Right lobe of liver (tissue), 6 donors: ENCODE measurements at places on chromosomes 2 and 18. TPM values are rescaled to one million over a fixed set of nuclear protein-coding genes. Genes with fewer than 3 reads are reported as not detected.

DPYSL5 gene
- total RNA-seq = not detected

DNA sequence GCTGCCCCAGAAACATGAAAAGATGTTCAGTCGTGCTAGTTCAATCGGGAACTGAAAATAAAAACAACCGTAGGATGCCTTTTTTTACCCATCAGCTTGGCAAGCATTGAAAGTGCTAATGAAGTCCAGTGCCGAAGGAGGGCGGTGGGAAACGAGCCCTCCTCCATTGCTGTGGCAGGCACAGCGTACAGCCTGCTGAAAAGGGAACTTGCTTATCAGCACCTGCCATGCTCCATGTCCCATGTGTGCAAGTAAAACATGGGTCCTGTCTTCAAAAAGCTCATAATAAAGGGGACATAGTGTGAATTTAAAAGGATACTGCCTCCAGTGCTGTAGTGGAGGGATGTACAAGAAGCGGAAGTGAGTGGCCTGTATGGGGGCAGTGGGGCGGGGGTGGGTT, 82.4 kb downstream of the ARMC9 start:
- DNase-seq = no peak

- DNase-seq = no peak
Measured at GRCh38 chr18:52333860-52334259, 6.1 kb upstream of the DCC start.

SIX2 gene
- total RNA-seq = not detected

STPG4 gene
- total RNA-seq = not detected

RNU2-63P gene
- total RNA-seq = 2.0 TPM

ADAM23 gene
- total RNA-seq = 0.07 TPM

- no peak for DNase-seq
Measured at GRCh38 chr2:221197225-221197856, 374.8 kb downstream of the EPHA4 start.

DNA sequence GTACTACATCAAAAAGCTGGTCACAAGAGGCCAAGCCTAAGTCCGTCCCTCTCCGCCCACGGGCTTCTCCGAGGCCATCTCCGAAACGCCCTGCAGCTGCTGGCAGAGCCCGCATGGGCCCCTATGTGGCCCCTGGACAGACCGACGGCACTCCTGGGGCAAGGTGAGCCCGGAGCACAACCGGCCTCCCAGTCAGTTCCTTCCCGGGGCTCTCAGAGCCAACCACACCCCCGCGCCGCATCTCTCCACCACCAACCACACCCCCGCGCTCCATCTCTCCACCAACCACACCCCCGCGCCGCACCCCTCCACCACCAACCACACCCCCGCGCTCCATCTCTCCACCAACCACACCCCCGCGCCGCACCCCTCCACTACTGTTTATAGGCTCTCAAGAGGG, 93.5 kb downstream of the ZNF516 start:
- peak; percentile 27 for DNase-seq

DNA sequence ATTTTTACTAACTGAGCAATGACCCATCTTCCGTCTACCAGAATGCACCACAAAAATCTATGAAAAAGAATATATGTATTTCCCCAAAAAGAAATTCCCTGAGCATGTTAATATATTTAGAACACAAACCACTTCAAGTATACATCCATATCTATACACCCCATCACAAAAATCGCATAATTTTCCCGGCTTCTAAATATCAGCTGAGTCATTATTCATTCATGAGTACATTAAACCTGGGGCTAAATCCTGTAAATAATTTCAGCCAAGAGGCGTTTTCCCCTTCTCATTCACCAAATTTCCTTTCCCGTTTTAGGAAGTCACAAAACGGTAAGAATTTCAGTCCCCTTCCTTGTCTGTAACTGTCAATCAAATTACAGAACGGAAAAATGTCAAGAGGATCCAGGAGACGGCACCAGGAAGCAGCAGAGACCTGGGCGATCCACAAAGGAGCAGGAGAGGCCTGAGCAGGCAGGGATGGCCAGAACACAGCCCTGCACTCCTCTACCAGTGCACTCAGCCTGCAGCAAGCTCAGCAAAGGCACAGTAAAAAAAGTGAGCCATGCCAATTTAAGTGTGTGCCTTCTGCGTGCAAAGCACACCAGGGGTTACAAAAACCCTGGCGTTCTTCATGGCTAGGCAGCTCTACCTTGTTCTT, 300.7 kb downstream of the TCF4 start:
- DNase-seq = no peak

DNA sequence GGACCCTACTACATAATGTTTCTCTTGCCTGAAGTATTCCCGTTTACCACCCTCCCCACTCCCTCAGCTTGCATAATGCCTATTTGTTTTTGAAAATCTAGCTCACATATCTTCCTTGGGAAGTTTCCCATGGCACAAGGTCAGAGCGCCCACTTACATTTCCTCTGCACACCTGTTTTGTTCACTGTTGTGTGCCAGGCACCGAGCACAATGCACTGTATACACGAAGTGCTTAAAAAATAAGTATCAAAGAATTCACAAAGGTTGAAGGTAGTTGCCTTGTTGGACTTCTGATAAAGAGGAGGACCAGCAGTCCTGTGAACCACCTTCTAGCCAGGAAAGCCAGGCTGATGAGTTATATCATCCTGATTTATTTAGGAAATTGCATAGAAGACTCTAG, 16.8 kb upstream of the RHOB start:
- DNase-seq = no peak

GRCh38 chr2:174740721-174741120, 23.6 kb downstream of the CHRNA1 start:
- DNase-seq = no peak

XRCC5 gene
- 115 TPM for total RNA-seq

CYP1B1 gene
- total RNA-seq = 7.1 TPM

RELCH gene
- 14.0 TPM for total RNA-seq

- DNase-seq = peak; percentile 47
Measured at GRCh38 chr18:73340135-73340977, 472.6 kb upstream of the NETO1 start.

GRCh38 chr2:64019975-64020528, 824 bp upstream of the VPS54 start:
- no peak for DNase-seq

KCNG2 gene
- not detected for total RNA-seq

DNA sequence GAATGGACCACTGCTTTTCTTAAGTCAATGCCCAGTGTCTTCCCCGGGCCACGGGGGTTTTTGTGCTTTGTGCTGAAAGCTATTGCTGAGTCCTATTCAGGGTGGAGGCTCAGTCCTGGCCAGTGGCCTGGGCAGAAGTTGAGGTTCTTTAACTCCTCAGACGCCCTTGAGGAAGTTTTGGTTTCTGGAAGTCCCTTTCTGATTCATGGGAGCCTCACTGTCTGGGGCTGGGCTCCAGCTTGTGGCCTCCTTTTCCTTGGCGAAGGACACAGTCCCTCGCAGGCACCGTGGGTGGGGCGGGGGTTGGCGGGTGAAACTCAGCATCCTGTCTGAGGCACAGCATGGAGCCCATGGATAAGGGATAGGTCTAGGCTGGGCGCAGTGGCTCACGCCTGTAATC, 465.2 kb upstream of the HS6ST1 start:
- DNase-seq = no peak

DNA sequence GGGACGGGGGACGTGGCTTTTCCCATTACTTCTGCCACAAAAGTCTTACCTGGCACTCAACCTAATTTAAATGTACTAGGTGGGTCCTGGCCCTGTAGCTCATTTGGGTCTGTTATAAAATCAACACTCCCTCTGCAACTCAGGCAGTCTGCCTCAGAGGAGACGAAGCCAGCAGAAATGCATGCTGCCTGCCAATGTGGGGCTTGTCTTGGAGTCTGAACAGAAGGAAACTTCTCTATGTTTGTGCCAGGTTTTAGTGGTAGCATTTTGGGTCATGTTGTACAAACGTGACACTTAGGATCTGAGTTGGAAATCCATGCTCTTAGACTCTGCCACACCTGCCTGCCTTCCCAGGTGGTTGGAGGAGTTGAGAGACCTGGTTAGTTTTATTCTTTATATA, 292.5 kb upstream of the FAM98A start:
- no peak for DNase-seq

DNA sequence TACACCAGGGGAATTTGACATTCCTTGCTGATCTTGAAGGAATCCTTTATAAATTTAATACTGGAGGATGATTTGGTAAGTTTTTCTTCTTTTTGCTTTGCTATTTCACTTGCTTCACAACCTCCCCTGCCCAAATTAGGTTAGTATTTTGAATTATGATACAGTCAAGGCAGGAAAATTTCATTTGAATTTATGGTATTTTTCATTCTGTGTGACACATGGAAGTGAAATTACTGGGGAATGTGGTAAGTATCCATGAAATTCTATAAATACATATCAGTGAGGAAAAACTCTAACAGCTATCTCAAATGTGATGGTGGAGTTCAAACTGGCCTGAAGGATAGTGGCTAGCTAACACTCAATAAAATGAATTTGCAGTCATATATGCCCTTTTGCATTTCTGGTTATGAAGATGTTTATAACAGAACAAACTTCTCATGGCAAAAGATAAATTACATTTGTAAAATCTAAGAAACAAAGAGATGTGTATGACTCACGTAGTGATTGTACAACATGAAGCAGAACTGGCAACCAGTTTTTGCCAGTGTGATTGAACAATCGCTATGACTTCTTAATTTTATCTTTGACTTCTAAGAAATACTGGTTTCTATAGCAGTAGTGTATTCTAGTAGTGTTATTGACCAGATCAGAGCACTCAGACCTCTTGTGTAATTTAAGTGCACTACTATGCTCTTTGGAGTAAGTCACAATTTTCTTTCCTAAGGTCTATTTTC, 152.6 kb downstream of the IKZF2 start:
- no peak for DNase-seq

DNA sequence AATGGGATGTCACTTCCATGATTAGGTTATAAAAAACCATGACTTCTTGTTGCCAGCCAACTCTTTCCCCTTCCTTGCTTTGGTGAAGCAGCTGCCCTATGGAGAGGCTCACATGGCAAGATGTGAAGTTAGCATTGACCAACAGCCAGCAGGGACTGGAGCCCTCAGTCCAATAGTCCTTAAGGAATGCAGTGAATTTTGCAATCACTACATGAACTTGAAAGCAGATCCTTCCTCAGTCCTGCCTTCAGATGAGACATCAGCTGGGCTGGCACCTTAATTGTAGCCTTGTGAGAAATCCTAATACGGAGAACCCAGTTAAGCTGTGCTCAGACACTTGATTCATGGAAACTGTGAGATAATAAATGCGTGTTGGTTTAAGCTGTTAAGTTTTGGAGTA, 61.8 kb downstream of the ATP8B1 start:
- no peak for DNase-seq

DNA sequence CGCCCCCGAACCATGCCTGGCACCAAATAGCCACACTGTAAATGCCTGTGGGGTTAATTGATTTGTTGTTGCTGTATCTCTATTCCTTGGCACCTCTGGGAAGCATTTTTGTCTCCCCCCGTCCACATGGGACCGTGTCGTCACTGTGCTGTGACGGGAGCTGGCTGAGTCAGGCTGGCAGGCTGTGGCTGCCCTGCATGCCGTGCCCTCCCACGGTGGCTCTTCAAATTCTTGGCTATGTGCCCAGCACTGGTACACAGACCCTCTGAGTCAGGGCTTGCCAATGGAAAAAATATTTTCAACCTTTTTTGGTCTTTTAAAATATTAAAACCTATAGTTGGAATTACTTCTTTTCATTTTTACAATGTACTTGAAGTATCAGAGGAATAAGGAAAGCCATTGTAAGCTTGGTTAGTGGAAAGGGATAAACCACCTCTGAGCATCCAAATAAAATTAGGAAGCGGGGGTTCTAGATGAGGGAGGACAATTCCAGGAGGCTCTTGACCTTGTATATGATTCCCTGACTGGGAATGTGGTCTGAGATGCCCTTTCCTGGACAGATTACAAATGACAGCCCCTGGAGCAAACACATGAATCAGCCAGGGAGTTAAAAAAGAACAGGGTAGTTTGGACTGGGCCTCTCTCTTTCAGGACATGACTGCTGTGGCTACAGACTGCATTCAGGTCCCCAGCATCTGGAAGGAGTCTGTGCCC, 59.4 kb downstream of the DGKD start:
- no peak for DNase-seq

- no peak for DNase-seq
Measured at GRCh38 chr2:9390151-9390850, 33.0 kb downstream of the ITGB1BP1 start.

DNA sequence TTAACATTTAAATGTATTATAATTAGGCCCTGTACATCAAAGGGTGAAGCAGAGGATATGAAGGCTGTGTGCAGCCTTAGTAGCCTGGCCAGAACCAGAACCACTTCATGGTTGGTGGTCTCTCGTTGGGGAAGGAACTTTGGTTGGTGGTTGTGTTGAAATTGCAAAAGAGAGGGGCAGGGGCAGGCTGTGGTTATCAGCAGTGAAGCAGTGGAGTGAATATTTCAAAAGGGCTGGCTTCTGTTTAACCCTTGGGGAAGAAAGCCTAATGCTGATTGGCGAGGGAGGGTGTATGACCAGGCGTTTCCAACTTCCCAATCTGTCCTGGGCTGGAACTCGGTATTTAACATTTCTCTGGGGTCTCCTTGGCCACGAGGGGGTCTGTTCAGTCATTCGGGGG, 51.2 kb upstream of the LYPD6B start:
- DNase-seq = no peak

- DNase-seq = no peak
Measured at GRCh38 chr2:164972216-164972615, 16.9 kb upstream of the SLC38A11 start.

C2orf66 gene
- not detected for total RNA-seq

DNA sequence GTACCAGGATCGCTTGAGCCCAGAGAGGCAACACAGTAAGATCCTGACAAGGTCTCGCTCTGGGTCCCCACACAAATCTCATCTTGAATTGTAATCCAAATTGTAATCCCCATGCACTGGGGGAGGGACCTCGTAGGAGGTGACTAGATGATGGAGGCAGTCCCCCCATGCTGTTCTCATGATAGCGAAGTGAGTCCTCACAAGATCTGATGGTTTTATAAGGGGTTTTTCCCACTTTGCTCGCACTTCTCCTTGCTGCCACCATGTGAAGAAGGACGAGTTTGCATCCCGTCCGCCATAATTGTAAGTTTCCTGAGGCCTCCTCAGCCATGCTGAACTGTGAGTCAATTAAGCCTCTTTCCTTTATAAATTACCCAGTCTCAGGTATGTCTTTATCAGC, 46.0 kb upstream of the SERTAD2 start:
- DNase-seq = no peak

SOWAHC gene
- 46.9 TPM for total RNA-seq

DNA sequence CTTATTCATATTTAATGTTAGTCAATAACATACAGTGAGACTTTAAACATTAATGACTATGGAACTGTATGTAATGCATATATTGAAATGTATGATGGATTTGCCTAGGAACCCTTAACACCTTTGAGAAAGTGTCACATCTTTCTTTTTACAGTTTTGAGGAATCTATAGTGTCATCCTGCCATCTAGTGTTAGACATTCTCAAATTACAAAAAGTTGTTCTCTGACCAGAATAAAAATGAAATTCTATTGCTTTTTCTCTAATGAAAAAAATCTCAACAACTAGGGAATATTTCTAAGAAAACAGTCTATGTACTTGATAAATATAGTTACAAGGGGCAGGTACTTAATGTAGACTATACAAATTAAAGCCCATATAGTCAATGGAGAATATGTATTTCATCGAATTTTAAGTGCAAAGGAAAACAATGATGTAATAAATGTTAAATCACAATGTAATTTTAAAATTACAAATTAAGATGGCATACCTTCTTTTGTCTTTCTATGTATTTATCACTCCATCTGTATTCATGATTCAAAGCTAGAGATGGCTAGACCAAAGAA, 5.1 kb upstream of the CALCRL start:
- DNase-seq = no peak
